Stimulated activated CD4-positive, alpha-beta T cell treated with anti-CD3 and anti-CD28 coated beads, Interleukin-4, amount 100 ng/mL, for 24 hours (primary cell): ENCODE measurements at places on chromosomes 5 and 9.
A peak's percentile ranks its signal among the peaks of the same experiment; 100 is the strongest.

- no peak for DNase-seq
Measured at GRCh38 chr9:114054191-114054690, 23.9 kb downstream of the AMBP start.

DNA sequence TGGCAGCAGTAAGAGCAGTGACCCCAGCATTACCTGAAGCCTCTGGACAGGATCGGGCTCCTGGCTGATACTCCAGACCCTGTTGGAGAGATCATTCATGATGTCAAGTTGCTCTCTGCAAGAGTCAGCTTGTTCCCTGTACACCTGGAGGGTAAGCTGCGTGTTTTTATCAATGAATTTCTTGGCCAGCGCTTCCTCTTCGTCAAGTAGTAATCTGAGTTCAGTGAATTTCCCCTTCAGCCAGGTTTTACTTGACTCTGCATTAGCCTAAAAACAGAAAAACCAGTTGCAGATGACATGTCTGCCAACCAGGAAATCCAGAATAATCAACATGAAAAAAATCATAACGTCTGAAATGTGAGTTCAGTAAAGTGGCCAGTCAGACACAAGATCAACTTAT lies 19.1 kb downstream of the TRIM14 start:
- DNase-seq: no peak

GRCh38 chr5:158570502-158570901 lies 529.2 kb downstream of the EBF1 start:
- DNase-seq: no peak

DNA sequence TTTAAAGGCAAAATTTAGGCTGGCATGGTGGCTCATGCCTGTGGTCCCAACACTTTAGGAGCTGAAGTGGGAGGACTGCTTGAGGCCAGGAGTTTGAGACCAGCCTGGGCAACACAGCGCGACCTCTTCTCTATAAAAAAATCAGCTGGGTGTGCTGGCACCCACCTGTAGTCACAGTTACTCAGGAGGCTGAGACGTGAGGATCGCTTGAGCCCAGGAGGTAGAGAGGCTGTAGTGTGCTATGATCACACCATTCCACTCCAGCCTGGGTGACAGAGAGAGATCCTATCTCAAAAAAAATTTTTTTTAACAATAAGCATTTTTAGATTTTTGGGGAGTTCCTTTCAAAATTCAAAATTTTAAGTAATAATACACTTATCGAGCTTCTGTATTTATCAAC lies 63.3 kb downstream of the SPATA31C2 start:
- DNase-seq: no peak

DNA sequence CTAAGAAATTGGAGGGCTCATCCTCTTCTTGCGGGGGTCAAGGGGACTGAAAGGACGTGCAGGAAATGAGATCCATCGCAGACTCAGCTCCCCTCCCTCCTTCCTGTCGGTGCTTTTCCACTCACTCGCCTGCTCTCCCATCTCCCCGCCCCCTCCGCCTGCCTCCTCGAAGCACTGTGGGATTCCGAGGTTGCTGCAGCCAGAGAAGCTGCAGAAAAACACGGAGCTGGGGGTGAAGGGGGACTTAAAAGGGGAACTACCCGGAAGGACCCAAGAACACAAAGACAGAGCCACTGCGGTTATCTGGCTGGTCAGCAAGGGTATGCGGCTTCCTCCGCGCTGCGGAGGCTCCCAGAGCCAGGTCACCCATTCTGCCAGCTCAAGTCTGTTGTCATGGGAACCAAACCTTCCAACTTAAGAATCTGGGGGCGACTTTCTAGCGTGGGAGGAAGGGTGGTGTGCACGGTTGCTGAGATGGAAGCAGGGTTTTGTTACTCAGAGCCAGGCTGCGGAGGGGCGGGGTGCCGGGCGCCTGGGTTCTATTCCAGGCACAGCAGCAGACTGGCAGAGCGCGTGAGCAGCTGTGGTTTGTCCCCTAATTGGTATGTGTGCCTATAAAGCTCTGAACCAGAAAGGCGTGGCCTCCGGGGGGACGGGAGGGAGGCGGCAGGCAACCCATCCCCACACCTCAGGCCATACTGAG lies 24.9 kb downstream of the PCDHGC5 start:
- peak; percentile 78 for DNase-seq

- DNase-seq: peak; percentile 72
Measured at GRCh38 chr5:151079838-151080612, 809 bp downstream of the TNIP1 start.

- no peak for DNase-seq
Measured at GRCh38 chr9:89309608-89310474, 1.2 kb upstream of the CKS2 start.

DNA sequence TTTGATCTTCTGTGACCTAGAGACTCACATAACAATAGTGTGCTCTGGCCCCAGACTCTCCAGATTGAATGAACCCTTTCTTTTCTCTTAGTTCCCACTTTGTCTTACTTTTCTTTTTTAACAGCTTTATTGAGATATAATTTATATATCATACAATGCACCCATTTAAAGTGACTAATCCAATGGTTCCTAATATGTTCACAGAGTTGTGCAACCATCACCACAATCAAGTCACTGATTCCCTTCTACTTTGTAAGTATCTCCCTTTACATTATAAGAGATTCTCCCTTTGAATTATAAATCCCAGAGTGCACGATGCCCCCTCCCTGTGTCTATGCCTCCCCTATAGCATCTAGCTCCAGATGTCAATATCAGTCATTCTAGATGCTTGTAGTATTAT lies 172.4 kb downstream of the HINT1 start:
- no peak for DNase-seq

GRCh38 chr5:37837414-37838032 lies 2.3 kb downstream of the GDNF start:
- DNase-seq: peak; percentile 64

- DNase-seq: peak; percentile 53
Measured at GRCh38 chr5:142770650-142771609, 753 bp downstream of the ARHGAP26 start.

GRCh38 chr9:28848671-28849070 lies 1275.4 kb upstream of the C9orf72 start:
- no peak for DNase-seq
